ENCODE measurements at places on chromosomes 12 and 14.

DNA sequence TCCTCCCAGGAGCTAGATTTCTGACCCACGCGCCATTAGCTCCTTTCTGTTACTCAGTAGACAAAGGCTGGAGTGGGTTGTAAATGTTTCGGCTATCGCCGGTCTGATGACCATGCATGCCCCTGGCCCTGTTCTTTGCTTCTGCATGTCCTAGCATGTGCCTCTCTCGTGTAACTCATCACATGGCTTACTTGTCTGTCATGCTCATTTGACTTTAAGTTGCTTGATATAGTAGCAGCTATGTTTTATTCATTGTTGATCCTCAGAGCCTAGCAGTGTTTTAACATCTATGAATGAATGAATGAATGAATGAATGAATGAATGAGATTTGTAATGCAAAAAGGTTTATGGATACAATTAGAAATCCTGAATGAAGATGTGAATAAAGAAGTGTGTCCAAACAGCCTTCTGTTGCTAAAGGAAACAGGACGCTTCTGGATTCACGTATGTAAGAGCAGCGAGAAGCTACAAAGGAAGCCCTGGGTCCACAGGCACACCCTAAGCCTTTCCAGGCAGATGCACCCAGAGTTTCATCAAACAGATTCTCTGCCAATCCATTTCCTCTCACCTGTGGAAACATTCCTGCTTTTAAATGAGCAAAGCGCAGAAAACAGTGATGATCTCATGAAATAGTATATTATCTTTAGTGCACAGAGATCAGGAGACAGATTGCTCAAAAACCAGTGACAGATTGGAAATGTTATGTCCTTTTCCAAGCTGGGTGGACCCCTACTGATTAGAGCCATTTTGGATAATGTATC, 3.4 kb downstream of the GSG1 start:
- DNase-seq: no peak

DNA sequence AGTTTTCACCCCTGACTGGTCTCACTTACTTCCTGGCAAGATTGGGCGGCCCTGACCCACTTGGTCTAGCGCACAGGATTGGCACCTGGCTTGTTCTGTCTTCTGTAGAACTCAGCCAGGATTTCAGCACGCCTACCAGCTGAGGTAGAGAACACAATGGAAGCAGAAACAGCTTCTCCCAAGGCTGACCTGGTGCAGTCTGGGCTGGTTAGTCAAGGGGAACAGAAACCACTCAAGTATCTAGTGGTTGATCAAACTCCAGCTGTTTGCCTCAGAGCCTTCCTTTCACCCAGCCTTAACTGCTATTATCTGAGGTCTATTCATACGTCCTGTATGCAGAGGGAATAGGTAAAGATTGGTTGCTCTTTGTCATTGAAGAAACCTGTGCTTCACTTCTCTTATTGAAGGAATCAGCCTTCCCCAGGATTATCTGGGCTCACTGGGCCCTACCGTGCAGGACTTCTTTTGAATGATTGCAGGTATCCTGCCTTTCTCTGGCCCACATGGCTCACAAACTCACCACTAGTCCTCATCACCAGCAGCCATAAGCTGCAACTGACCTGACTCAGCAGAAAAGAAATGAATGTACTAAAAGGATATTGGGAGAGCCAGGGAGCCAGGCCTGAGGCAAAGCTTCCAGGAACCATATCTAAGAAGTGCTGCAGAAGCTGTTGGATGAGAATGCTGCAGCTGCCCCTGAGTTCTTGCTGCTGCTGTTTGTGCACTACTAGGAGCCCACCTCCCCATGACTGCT, 2.5 kb upstream of the PLEKHD1 start:
- no peak for DNase-seq

DNA sequence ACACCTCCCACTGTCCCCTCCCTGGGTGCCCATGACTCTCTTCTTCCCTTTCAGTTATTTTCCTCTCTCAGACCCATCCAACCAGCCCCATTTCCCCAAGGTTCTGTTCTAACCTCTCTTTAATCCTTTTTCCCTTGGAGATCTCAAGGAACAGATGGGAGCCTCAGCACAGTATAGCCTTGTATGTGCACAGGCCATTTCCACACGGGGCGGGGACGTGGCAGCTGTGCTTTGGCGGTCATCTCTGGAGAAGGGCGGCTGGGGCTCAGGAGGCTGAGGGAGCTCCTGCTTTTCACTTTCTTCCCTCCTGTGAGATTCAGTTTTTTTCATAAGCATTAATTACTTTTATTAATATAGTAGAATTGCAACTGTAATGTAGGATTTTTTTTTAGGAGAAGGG, 212.2 kb downstream of the ZFP36L1 start:
- no peak for DNase-seq

DNA sequence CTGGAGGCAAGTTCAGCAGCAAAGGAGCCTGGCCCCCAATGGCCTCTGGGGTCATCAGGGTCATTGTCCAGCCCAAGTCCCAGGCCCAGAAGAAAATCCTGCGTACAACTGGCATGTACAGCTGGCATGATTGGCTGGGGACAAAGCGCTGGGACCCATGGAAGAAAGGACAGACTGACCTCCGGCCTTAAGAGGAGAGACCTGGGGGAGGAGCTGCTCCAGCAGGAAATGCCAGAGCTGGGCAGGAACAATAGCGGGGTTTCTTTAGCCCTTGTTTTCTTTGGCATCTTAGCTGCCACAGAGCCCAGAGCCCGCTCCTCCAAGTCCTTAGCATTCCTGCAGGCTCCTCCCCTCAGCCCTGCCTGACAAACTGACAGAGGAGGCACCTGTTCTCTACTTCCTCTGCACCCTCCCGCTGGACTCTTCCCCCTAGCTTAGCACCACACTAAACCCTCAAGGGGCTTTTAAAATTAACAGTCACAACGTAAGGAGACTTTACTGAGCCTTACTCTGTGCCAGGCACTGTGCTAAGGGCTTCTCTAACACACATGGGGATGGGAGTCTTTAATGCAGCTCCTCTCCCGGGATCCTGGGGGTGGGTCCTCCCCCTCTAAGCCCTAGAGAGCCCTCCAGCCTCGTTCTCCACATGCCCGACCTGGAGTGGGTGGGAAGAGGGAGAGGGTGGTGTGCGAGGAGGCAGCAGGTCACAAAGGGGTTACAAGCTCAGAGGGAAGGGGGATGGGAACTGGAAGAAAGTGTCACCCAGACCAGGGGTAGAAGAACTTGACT, 1.8 kb upstream of the AQP5 start:
- DNase-seq: no peak

- DNase-seq: peak; percentile 41
Measured at GRCh38 chr14:23299211-23299957, 3.3 kb downstream of the PPP1R3E start.

DNA sequence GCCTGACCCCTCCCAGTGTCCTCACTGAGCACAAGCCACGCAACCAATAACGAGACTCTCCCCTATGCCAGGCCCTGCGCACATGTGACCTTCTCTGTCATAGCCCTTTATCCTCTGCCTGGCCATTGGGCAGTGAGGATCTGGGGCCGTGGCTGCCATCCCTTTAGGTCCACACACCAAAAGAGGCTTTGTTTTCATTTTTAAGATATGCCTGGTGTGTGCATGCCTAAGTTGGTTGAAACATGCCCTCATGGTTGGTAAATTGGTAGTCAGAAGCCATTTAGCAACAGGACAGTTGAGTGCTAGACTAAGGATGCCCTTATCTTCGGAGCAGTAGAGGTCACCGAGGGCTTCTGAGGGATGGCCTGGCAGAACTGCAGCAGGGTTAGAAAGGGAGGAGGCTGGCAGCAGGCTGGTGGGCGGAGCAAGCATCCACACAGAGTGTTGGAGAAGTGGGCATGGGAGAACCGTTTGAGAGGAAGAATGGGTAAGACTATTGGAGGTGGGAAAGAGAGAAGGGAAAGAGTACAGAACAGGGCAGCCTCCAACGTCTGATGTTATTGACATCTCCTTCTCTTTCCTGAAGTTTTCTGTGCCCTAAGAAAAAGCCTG, 75.1 kb downstream of the SLC24A4 start:
- DNase-seq: no peak

- DNase-seq: peak; percentile 73
Measured at GRCh38 chr12:104632724-104633201, 176.0 kb downstream of the CHST11 start.

DNA sequence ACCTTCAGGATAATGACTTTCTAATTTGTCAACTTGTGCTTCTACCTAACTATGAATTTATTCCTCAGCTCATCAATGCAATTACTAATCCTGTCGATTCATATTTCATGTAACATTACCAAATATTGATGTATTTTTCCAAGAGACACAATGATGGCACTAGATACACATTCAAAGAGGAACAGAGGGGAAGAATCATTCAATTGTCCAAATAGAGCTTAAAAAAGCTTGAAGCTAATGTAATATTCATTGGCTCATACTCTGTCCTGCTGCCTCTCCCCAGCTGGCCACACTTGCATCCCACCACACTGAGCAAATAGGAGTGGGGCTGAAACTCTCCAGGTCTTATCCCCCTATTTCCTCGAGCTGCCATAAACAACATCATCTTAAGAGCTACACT, 9.3 kb downstream of the TESPA1 start:
- no peak for DNase-seq

- DNase-seq: no peak
Measured at GRCh38 chr12:128637642-128638606, 185.8 kb downstream of the SLC15A4 start.
